ENCODE measurements at places on chromosomes 2 and 18. TPM values are rescaled to one million over a fixed set of nuclear protein-coding genes. Genes with fewer than 3 reads are reported as not detected.

ING5 gene
- total RNA-seq: 16.3 TPM

ANKRD30BL gene
- not detected for total RNA-seq

WNT10A gene
- not detected for total RNA-seq

LAMA1 gene
- 82.3 TPM for total RNA-seq

PMAIP1 gene
- total RNA-seq: 1.4 TPM

RIT2 gene
- not detected for total RNA-seq

ANTXR1 gene
- 90.3 TPM for total RNA-seq

ASB18 gene
- total RNA-seq: not detected

DBI gene
- 90.4 TPM for total RNA-seq

IWS1 gene
- total RNA-seq: 41.2 TPM

RAB17 gene
- total RNA-seq: 0.45 TPM

PPP1R1C gene
- total RNA-seq: 0.38 TPM

ESPNL gene
- 0.35 TPM for total RNA-seq

TTC31 gene
- 7.8 TPM for total RNA-seq

DSG1 gene
- total RNA-seq: not detected

TMEM198 gene
- total RNA-seq: 1.3 TPM

LRATD1 gene
- 0.47 TPM for total RNA-seq

NABP1 gene
- total RNA-seq: 102 TPM
